HFF-Myc (cell line): ENCODE measurements at places on chromosomes 4 and X.

GRCh38 chr4:139735381-139736273 lies 70.0 kb downstream of the MGST2 start:
- DNase-seq: no peak

DNA sequence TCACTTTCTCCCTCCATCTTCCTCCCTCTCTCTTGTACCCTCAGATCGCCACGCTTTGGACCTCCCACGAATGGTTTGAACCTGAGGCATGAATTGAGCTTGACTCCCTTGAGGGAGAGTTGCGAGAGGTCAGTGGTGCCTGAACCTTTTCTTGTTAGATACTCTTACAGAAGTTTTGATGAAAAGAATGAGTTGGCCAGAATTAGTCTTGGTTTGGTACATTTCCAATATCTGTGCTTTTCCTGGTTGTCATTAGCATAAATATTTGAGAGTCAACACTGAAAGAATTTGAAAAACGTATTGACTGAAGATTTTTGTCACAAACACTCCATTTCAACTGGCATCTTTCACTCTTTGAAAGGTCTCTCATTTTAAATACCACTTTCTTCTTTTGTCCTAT lies 510.6 kb upstream of the DIPK2B start:
- no peak for DNase-seq

DNA sequence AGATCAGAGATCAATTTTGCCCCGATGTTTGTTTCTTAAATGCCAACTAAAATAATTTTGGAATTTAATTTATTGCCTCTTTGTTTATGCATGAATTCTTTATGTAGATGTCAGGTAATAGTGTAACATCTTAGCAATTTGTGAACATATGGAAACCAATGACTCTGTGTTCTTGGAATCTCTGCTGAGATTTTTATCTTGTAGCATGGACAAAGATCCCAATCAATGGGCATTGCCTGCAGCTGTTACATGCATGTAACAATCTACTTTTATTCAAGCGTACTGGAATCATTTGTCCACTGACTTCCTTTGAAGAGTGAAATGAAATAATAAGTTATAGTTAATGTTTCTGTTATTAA lies 61.6 kb upstream of the ARSJ start:
- DNase-seq: no peak

DNA sequence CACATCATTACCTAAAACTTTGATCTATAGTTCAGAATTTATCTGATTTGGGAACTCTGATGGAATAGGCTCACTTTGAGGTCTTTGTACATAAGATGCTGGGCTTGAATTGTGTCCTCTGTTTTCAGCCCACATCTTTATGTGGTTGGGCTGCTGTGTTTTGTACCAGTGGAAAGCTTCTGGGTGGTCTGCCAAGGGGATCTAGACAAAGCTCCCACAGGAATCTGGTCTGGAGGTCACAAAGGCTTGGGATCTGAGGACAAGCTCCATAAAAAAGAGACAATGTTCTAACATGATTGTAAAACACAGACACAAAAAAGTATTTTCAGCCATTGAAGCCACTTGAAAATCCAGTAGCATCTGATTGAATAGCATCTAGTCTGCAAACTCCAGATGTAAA lies 393.5 kb upstream of the PITX2 start:
- no peak for DNase-seq

DNA sequence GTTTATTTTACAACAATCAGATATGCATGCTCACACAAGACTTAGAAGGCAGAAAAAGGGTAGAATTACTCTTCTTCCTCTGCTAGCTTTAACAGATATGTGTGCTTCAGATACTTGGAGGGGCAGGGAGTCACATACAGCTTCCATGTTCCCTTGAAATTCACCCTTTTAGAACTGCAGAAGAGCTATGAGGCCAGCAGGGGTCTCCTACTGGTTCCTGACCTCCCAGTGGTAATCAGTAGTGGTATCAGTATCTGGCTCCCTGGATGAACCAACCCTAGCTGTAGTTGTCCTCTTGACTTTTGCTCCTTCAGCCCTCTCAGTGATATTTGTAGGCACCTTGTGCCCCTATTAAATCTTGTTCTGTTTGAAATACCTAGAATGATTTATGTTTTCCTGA lies 81.5 kb downstream of the RCHY1 start:
- DNase-seq: no peak

DNA sequence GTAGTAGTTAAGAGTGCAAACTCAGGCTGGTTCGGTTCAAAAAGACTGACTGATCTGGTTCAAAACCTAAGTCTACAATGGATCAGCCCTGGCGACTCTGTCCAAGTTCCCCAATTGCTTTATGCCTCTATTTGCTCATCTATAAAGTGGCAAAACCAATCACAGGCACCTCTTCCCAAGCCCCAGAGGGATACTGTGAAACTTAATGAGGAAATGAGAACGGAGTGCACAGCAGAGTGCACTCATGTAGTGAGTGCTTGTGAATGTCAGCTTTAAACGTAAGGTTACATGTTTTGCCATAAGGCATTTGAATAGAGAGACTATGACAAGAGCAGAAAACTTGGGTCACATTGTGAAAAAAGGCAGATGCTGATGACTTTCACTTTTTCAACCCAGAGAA lies 199.7 kb upstream of the KLF3 start:
- no peak for DNase-seq

DNA sequence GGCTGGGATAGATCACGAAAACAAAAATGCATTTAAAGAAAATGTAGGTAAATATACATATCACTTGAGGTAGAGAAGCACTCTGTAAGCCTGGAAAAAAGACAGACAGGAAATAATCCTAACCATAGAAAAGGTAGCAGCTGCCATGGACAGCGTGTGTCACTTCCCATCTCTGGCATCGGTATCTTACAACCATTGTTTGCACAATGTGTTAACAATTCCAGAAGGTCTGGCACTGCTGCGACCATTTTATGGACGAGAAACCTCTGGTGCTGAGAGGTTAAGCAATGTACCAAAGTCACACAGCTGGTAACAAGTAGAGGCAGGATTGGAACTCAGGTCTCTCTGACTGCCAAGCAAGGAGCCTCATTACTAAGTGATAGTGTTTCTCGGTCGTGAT lies 1.7 kb upstream of the MTNR1A start:
- no peak for DNase-seq

- DNase-seq: no peak
Measured at GRCh38 chr4:82562564-82562854, 721 bp upstream of the TMEM150C start.

DNA sequence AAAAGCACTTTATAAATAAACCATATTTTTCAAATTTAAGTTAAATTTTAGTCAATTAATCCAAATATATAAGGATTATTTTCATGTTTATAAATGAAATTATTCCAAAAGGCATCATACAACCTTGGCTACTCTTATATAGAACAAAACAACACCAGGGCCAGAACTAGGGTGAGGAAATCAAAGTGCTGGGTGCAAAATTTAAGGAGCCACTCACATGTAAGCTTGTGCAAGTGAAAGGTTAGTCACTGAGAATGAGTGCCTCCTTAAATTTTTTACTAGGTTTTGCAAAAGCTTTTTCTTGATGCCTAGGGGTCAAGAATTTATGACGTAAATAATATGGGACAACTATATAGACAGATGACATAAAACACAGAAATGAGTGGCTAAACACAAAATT lies 83.4 kb upstream of the COX18 start:
- DNase-seq: no peak

- DNase-seq: no peak
Measured at GRCh38 chr4:119581190-119581873, 47.3 kb downstream of the PDE5A start.

- no peak for DNase-seq
Measured at GRCh38 chr4:18931643-18932377, 910.3 kb upstream of the LCORL start.

DNA sequence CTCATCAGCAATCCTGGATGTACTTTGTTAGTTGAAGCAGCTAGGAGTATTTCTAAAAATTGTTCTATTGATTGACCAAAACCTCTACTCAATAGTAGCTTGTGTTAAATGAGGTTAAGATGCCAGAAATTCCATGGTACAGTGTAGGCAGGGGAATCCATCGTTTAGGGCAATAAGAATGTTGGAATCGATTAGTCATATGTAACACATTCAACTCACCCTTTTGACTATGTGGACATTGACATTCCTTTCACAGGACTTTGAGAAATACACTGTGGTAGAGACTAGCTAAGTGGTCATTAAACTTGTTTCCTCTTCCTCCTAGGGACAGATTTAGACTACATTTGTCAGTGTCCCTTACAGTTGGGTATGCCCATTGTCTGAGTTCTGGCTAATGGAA lies 40.2 kb downstream of the KDM5C start:
- no peak for DNase-seq

DNA sequence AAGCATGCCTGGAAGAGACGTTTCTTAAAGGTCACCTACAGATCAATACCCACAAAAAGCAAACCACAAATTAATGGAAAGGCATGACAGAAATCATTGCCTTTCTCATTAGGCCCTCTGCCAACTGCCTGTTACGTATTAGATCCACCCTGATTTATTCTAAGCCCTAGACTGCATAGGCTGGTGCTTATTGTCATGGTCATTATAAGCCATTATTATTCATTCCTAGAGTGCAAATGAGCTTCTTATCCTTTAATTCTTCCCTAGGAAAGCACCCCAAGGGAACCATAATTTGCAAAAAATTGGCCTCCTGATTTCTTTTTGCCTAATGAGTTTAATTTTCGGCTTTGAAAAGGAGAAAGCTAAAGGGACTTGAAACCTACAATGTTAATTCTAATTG lies 184.2 kb upstream of the GPRIN3 start:
- no peak for DNase-seq

DNA sequence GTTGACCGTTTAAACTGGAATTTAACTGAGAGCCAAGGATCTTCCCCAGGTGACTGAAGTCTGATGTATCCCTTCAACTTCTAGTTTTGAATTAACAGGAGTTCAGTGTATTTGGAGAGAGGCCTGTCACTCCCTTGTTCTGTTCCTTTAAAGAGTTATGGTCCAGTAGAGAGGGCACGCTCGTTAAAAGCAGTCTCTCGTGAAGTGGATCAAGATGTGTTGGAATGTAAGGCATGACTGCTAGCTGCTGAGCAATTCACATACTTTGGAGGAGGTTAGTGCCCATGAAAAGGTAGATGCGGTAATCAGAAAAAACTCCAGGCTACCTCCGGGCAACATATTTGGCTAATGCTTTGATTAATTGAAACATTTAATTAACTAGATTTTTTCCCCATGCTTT lies 65.7 kb downstream of the SHROOM2 start:
- no peak for DNase-seq

- DNase-seq: no peak
Measured at GRCh38 chr4:63049726-63050125, 1359.5 kb downstream of the TECRL start.

GRCh38 chrX:53992589-53992988 lies 51.7 kb downstream of the PHF8 start:
- no peak for DNase-seq

DNA sequence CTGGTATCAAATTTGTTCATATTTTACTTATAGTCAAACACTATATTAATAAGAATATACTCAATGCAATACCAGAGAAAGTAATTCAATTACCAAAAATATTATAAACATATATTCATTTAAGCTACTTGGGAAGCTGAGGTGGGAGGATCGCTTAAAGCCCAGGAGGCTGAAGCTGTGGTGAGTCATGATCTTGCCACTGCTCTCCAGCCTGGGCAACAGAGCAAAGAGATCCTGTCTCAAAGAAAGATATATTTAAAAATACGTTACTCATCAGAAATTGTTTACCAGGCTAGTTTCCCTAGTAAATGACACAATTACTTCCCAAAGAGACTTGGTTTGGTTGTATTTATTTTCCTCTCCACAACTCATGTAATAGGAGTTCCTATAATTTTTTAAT lies 433.6 kb downstream of the GASK1B start:
- DNase-seq: no peak

DNA sequence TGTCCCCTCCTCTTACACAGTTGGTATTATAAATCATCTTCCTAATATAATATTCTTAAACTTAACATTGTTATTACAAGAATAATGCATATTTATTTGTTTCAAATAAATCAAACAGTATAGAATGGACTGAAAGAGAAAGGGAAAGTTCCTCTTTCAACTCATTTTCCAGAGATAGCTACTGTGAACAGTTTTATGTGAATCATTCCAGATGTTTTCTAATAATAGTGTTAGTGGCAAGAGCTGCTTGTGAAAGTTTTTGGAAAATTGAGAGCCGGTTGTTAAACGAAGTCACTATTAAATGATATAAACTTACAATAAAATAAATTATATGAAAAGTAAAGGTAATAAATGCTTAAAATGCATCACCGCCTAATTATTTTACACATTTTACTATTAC lies 14.6 kb downstream of the TMSB4X start:
- no peak for DNase-seq

DNA sequence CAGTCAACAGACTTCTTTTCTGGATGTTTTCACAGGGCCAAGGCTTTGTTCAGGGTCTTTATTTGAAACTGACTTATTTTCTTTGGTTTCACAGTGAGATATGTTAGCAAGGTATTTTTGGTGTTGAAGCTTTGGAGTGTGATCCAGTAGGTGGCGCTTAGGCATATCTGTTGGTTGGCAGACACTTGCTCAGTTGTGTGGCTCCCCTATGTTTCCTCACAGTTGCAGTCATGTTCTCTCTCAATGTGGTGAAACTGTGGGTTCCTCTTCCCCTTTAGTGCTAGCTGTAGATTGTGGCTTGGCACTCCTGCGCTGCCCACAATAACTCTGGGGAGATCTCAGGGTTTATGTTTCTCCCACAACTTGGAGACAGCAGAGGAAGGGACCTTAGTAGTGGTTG lies 460.8 kb downstream of the SLITRK2 start:
- DNase-seq: no peak

DNA sequence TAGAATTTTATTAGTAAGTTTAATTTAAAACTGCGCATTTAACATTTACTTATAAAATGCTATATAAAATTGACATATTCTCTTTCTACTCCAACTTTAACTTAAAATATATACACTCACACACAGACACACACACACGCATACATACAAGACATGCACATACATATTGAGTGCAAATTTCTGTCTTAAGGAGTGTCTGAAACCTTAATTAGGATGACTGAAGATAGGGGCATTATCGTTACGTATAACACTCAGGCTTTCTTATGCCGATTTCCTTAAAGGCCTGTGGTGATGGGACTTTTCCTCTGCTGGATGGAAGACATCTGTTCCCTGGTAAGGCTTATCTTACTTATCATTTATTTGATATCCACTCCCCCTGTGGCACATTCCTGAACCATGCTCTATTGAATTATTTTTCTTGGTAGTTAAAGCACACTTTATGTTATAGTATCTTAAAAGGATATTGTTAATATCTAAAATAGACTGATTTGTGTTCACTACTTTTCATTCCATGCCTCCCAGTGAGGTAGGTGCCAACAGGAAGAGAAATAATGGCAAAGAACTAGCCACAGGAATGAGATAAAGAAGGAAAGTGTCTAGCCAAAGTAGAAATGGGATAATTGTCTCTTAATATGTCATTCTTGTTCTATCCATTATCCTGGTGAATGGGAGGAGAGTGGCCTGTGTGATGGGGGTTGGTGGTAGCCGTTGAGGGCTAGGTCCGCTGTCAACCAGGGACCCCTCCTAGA lies 92.9 kb upstream of the GPRIN3 start:
- DNase-seq: no peak

GRCh38 chr4:134702374-134702773 lies 500.8 kb upstream of the PABPC4L start:
- no peak for DNase-seq
